Vagina (tissue), 2 donors: ENCODE measurements at places on chromosomes 13 and 19.

GRCh38 chr13:100306030-100306429, 217.1 kb downstream of the PCCA start:
- no peak for DNase-seq

GRCh38 chr19:6693681-6694080, 23.7 kb upstream of the TNFSF14 start:
- no peak for DNase-seq

- DNase-seq, result no peak
Observed at GRCh38 chr13:46720189-46720588, 76.8 kb downstream of the ESD start.

DNA sequence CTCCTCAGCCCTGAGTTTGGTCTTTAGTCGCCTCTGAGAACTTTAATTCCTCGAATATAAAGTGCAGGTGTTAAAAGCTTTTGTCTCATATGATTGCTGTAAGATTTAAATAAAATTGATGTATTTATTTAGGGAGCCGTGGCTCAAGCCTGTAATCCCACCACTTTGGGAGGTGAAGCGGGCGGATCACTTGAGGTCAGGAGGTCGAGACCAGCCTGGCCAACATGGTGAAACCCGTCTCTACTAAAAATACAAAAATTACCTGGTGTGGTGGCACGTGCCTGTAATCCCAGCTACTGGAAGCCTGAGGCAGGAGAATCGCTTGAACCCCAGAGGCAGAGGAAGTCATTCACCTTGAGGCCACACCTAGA, 559 bp upstream of the SLC1A5 start:
- DNase-seq, result no peak

GRCh38 chr19:55635334-55635717, 5.5 kb upstream of the ZNF580 start:
- no peak for DNase-seq
